ENCODE measurements at places on chromosomes 16 and 17.

DNA sequence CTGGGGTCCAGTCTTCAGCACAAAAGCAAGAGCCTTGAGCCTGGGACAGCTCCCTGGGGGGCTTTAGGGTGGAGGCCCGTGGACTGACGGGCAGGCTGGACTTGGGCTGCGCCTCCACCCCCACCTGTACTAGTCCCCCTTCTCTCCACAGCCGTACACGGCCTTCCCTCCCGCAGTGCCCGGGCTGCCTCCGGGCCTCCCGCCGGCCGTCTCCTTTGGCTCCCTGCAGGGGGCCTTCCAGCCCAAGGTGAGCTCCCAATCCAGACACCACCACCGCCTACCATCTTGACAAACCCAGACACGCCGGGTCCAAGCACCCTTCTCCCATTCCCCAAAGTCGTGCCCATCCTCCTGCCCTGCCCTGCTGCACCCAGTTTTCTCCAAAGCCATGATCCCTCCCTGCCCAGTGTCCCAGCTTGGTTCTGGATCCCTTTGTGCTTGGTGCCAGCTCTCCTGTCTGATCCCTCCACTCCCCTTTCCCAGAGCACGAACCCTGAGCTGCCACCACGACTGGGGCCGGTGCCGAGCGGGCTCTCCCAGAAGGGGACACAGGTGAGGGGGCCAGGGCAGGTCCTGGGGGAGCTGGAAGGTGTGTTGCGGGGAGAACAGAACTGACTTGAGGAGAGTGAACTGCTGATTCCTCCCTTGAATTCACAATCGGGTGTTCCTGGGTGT is 7.1 kb downstream of the FBRS start:
- peak; percentile 4 for DNase-seq

- no peak for DNase-seq
Measured at GRCh38 chr17:81456798-81457197, 55.8 kb downstream of the ACTG1 start.

DNA sequence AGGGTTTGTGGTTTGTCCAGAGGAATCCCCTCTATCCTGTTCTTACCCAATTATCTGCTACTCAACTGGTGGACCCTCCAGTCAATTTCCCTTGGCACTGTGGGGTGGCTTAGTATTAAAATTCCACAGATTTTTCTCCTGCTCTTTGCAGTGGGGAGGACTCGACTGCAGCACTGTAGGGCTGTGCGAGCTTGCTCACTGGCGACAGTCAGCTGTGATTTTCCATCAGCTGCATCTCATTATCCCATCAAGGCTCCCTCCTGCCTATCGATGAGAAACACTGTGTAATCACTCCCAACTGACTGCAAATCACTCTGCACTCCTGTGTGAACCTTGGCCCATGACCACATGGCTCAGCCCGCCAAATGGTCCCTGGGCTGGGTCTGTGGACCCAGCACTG is 90.5 kb upstream of the MAF start:
- DNase-seq, result no peak

DNA sequence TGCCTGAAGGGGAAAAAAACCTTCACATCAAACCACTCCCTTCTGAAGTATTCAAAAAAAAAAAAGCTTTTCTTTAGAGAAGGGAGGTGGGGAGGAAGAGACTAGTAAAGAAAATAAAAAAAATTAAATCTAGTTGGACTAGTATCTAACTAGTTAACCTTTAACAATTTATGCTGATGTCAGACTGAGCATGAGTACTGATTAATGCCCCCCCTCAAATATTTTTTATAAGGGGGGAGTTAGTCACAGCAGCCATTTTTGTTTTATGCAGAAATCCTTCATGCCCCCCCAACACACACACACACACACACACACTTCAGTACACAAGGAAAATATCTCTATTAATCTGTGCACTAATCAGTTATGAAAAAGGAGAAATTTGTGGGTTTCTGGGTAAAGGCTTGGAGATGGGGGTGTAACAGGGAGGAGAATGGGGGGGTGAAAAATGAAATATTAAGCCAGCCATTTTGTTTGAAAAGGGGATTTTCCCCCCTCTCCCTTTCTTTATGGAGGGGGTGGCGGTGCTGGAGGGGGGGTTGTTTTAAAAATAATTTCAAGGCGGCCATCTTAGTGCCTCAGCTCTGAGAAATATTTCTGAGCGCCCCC is 4.7 kb upstream of the CHD3 start:
- DNase-seq, result no peak

- DNase-seq, result no peak
Measured at GRCh38 chr17:14717859-14718258, 417.0 kb downstream of the HS3ST3B1 start.

- DNase-seq, result no peak
Measured at GRCh38 chr16:22388101-22388644, 13.8 kb upstream of the CDR2 start.

GRCh38 chr17:82838386-82839063 is 1.3 kb downstream of the ZNF750 start:
- DNase-seq, result peak; percentile 40

- no peak for DNase-seq
Measured at GRCh38 chr16:68715471-68715870, 21.6 kb upstream of the CDH1 start.

DNA sequence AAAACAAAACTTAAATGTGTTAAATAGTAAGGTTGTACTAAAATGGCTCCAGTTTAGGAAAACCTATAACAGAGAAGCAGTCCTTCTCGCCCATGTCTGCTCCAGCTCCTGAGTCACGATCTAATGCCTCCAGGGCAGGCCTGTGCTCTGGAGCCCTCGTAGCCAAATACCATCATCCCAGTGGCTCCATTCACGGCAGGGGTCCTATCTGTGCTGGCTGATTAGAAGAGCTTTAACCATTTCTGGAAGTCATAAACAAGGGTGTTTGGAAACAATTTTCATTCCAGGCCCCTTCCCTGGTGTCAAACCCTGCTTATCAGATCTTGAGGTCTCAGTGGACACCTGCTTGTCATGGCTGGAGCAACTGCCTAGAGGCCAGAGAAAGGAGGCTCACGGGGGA is 336.9 kb downstream of the SOX9 start:
- no peak for DNase-seq

DNA sequence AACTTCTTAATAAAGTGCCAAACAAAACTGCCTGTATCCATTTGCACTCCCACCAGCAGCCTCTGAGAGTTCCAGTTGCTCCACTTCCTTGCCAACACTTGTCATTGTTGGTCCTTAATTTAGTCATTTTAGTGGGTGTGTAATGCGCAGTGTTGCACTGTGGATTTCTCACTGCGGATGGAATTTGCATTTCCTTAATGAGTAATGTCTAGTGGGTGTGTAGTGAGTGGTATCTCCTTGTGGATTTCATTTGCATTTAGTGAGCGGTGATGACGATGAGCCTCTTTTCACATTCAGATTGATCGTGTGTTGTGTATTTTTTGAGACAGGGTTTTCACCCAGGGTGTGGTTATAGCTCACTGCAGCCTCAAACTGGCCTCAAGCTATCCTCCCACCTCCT is 4.1 kb upstream of the MSLN start:
- no peak for DNase-seq

GRCh38 chr17:76544546-76545365 is 4.9 kb downstream of the PRCD start:
- no peak for DNase-seq

- DNase-seq, result no peak
Measured at GRCh38 chr16:24540602-24541210, 1.3 kb downstream of the RBBP6 start.

DNA sequence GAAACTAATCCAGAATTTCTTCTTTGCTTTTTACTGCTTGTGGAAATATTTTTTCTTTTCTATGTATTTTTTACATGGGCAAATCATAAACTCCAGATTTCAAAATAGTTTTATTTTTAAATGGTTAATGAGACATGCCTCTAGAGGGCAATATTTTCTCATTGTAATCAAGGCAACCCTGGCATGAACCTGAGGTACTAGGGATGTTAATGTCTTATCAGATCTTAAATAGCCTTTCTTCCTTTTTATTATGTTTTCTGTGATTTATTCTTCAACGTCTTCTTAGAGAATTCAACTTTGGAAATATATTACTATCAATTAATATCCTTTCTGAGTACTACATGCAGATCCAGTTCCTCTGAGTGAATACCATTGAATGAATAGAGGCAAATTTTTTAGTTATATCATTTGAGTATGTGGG is 324.7 kb downstream of the BCAS3 start:
- peak; percentile 60 for DNase-seq

All from H4 (cell line).